ENCODE measurements at places on chromosomes 4 and X.

- no peak for DNase-seq
These were observed 438.9 kb downstream of the GRXCR1 start for GRCh38 chr4:43331226-43332051.

DNA sequence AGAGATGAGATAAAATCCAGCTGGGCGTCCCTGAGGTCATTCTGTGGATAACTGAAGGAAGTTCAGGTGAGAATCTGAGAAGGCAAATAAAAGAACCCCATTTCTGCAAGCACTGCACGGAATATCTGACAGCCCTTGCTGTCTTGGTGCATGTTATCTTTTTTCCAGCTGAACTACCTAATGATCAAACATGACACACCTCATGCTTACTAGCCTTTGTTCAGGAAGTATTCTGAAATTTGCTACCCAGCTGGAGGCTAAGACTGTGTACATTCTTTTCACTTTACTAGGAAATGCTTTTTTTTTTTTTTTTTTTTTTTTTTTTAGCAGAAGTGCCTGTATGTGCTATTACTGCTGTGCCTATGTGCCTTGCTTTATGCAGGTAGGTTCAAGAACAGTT, 718.1 kb downstream of the SMARCA1 start:
- DNase-seq = no peak

- DNase-seq = no peak
These were observed 167.0 kb upstream of the GALNT7 start for GRCh38 chr4:173001571-173001970.

GRCh38 chr4:98261405-98262291, 464 bp downstream of the RAP1GDS1 start:
- DNase-seq = no peak

GRCh38 chrX:11530621-11531020, 135.1 kb downstream of the ARHGAP6 start:
- DNase-seq = no peak
